Brain microvascular endothelial cell (primary cell): ENCODE measurements at places on chromosomes 4 and X.
A peak's percentile ranks its signal among the peaks of the same experiment; 100 is the strongest.

GRCh38 chr4:5885733-5886132 lies 7.2 kb downstream of the CRMP1 start:
- no peak for DNase-seq

DNA sequence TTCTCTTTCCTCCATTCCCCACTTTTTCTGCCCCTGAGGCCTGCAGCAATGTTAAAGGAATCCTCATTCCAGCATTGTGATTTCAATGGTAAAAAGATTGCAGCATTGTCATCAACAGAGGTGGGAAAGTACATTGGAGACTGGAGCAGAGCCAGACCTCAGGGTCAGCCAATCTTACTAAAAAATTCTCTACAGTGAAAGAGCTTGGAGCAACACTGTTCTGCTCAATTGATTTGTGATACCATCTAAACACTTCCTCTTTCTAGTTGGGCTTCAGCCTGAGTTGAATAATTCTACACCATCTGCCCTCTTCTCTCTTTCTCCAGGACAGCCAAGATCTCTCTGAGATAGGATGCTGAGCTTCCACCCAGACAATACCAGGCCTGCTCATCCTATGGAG lies 176.5 kb downstream of the AR start:
- no peak for DNase-seq

GRCh38 chr4:128600410-128600809 lies 209.1 kb upstream of the JADE1 start:
- DNase-seq: no peak

DNA sequence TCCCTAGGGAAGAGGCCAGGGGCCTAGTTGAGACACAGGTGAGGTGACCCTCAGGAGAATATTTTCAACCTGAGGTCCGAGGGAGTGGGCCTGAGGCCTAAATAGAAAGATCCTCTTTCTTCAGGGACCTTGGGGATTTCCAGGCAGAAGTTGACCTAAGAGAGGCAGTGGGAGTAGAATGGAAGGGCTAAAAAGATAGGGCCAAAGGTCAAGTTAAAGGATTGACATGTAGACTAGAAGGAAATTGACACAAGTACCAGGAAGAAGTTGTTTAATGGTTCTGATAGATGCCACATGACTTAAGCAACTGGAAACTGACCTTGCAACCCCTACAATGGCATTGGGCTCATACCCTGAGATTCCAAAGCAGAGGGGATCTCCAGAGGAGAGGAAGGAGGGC lies 76.9 kb downstream of the SHROOM3 start:
- DNase-seq: no peak

- DNase-seq: no peak
Observed at GRCh38 chr4:101103381-101104142, 243.8 kb downstream of the PPP3CA start.

GRCh38 chr4:87037671-87038334 lies 103.0 kb downstream of the AFF1 start:
- no peak for DNase-seq

DNA sequence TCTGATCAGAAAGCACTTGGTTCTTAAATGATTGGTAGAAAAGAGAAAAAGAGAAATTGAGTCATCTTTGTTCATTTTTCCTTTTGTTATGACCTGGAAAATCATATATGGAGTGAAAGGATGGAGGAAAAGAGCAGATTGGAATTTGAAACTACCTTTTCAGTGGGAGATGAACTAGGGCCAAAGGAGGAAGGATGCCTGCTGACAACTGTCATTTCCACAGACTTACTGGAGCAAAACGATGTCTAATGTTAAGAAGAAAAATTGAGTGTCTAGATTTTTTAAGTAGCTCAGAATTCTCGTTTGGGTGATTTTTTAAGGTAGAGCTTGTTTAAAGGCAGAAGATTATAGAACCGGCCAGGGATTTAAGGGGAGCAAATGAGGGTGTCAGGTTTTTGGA lies 144.6 kb upstream of the KCNIP4 start:
- no peak for DNase-seq

DNA sequence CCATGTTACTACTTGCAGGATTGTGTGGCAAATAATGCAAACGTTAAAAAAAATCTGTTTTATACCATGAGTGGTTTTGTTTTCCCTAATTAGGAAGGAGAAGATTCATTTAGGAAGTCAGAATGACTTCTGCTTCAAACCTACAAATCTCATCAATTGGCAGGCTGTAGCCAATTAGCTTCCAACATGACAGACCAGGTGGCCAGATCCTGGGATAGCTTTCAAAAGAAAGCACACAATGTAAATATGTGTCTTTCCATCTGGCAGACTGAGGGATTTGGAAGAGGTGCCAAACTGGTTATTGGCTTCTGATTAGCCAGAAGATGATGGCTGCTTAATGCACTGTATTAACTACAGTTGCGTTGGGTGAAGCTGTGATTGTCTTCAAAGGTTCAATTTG lies 432.8 kb downstream of the ANKRD50 start:
- no peak for DNase-seq

- no peak for DNase-seq
Observed at GRCh38 chrX:38959736-38960135, 158.5 kb downstream of the MID1IP1 start.

GRCh38 chr4:158008551-158009218 lies 164.1 kb downstream of the GASK1B start:
- DNase-seq: peak; percentile 60

DNA sequence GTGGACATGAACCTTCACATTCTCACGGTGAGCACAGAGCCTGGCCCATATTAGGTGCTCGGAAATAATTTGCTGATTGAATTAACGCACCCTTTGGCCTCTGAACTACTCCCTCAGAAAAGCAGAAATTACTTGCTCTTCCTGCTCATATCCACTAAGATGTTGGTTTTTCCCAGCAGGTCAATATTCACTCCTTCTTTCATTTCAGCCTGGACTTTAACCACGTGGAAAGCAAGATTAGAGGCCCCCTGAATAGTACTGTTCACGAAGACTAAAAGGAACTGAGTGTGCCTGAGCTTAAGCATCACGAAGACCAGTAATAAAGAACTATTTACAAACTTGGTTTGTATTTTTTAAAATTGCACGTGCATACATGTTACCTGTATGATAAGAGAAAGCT lies 9.9 kb downstream of the MTNR1A start:
- no peak for DNase-seq

DNA sequence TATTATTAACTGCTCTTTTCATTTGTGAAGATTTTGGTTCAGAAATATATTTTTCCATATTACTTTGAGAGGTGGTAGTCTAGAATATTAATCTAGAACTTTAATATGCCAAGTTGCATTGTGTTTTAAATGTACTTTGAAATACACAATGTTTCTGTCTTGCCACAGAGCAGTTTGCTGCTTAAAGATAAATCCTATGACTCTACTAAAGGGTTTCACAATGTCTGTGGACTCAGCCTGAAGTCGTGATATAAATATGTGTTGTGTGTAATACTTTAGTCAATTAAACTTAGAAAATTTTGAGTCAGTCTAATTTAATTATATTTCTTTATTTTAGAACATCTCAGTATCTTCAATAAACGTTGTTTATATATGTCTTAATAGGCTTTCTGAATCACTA lies 1771.7 kb upstream of the PCDH7 start:
- no peak for DNase-seq

- DNase-seq: no peak
Observed at GRCh38 chr4:164551713-164552040, 202.3 kb upstream of the SMIM31 start.

DNA sequence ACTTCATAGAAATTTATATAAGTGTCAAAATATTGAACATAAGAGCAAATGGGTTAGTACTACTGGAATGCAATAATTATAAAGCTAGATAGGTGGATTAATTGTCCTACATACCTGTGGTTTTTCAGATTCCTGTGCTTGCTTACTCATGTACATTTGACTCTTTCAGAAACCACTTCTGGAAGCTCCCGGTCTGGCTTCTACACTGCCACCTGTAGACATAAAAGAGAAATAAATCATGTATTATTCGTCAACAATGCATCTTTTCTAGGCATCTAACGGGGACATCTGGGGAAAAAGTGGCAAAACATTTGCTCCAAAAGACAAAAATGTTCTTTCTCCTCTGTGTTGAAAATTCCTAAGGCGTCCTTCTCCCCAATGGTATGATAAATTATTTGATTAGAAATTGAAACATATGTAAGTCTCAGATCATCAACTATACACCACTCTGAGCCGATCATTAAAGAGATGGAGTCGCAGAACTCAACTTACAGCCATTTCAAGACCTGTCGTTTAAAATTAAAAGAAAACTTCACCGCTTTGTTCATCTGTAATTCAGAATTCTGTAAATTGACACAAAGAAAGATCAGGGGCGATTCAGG lies 648.7 kb upstream of the DIPK2B start:
- peak; percentile 56 for DNase-seq

- peak; percentile 76 for DNase-seq
Observed at GRCh38 chr4:4852591-4853362, 6.7 kb upstream of the MSX1 start.

GRCh38 chrX:118823263-118824172 lies at the start of gene ZCCHC12:
Gene ZCCHC12, plus strand, starts transcription at chrX:118823824. Its CDS starts 1,421 bp downstream, at chrX:118825245.
- DNase-seq: peak; percentile 37

DNA sequence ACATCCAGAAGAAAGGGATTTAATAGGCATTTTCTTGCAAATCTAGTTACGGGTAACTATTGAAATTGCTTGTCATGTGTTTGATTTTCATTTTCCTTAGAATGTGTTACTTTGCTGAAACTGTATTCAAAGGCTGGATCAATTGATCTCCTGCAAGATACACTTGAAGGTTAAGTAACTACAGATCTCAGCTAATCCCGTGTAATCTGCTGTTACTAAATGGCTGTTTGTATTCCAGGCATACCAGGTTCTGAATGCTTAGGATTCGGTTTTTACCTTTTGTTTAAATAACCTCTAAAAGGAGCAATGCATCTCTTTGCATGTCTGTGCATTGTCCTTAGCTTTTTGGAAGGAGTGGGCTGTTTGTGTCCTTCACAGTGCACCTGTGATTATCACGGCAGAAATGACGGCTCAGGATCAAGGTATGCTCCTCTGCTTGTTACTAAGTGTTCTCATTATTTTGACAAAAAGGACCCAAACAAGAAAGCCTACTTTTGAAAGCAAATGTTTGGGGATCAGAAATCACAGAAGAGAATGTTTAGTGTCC lies at the start of gene LRIT3:
LRIT3 (plus strand) TSS at position 212 of the 547 bp plus-strand sequence; CDS start at position 307, 95 bp downstream.
- no peak for DNase-seq

- no peak for DNase-seq
Observed at GRCh38 chr4:158945529-158946108, 157.3 kb upstream of the RAPGEF2 start.

DNA sequence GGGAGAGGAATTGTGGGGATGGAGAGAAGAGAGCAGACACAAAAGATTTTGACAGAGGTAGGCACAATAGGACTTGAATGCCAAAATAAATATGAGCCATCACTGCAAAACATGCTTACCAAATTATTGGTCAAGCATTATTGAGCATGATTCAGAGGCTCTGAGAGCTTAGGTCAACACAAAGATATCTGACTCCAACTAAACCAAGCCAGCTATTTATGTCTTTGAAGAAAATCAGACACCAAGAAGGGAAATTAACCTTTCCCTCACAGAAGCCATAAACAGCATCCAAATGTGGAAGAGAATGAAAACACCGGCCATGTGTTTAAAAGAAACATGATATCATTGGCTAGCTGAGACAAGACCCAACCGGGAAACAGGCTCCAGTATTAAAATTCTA lies 323.2 kb downstream of the RAB28 start:
- DNase-seq: peak; percentile 39

GRCh38 chrX:102979536-102979935 lies 42.5 kb downstream of the RAB40AL start:
- DNase-seq: no peak

GRCh38 chrX:11540532-11541377 lies 125.0 kb downstream of the ARHGAP6 start:
- DNase-seq: no peak

- DNase-seq: no peak
Observed at GRCh38 chrX:4935401-4935800, 1222.0 kb upstream of the PRKX start.

DNA sequence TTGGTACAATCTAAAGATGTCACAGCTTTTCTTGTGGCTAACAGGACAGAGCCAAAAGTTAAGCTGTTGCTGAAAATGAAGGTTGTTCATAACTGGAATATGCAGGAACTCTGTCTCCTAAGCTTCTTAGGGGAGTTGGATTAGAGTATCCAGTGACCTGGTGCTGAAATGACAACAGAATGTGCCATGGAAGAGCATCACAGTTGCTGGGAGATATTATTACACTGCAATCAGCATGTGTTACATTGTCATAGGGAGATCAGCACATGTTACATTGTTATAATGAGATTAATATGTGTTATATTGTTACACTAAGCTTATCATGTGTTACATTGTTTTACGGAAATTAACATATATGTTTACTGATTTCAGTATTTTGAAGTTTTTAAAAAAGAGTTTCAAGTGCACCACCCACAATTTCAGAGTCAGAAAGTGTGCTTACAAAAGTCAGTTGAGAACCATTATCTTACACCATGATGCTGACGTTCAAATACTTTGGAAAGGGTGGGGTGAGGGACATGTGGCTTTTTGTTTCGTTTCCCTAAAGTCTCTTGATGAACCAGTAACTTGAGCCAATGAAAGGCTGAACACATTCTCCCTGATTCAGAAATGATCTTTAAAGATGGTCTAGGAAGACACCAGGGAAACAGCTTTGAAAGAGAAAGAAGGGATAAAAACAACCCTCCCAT lies 113.4 kb downstream of the DRD5 start:
- no peak for DNase-seq

GRCh38 chr4:183552274-183553146 lies 47.7 kb downstream of the ING2 start:
- DNase-seq: no peak

DNA sequence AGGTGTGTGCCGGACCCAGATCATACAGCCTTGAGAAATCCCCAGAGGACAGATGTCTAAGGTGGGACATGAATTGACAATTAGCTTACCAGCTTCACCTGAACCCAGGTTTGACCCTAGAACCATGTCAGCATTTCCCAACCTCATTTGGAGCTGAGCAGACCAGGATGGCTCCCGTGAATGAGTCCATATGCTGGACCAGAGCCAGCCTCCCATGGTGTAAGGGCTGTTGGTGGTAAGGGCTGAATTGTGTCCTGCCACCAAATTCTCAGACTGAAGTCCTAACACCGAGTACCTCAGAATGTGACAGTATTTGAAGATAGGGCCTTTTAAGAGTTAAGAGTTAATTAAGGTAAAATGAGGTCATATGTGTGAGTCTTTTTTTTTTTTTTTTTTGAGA lies 88.3 kb downstream of the SLC34A2 start:
- no peak for DNase-seq

- DNase-seq: no peak
Observed at GRCh38 chrX:39372115-39372514, 570.9 kb downstream of the MID1IP1 start.

DNA sequence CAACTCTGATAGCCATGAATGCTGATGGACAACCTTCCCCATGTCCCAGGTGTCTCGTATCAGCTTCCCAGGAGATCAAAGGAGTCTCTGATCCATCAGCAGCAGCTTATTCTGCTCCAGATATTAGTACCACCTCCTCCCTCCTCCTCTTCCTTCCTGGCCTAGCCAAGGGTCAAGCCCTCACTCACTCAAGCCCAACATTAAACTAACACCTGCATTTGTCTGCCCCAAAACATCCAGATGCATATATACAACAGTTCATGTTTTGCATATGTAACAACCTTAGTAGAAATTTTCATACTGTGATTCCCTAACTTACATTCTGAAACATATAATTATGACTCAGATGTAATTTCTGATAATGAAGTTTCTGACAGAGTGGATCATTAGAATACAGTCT lies 29.9 kb downstream of the BCLAF3 start:
- DNase-seq: no peak
